ENCODE measurements at places on chromosomes 4 and X. TPM values are rescaled to one million over a fixed set of nuclear protein-coding genes. Genes with fewer than 3 reads are reported as not detected.

DNA sequence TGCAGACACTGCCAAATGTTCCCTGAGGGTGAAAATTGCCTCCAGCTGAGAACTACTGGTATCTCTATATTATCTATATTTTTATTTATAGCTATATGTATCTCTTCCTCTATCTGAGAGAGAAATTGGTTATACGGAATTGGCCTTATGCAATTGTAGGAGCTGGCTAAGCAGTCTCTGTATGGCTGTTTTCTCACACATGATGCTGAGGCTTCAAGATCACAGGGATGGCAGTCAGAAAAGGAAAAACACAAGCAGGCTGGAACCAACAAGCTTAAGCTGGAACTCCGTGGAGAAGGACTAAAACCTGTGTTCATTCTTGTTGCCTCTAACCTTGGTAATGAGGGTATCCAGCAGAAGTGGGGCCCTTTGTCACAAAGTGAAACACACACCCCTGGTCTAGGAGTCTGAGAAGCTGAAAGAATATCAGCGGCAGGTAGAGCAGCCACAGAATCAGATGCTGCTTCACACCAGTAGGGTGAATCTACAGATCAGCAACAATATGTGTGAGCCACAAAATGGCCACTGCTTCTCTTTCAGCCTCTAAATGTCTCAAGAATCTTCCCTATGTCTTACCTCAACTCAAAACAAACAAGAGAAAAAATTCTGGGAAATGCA, 166.5 kb upstream of the PPP1R2C start:
- no peak for DNase-seq

DNA sequence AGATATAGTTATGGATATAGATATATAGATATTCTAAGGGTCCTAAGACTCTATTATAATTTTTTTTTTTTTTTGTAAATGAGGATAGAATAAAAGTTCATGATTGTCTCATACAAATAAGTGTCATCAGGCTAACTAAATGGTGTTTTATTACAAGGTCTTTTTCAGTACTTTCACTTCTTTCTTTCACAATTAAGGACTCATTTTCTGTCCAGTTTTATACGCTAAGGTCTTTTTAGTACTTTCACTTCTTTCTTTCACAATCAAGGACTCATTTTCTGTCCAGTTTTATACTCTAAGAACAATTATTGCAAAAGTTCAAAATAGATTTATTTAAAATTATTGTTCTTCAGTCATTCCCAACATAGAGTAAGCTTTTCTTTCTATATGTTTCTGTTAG, 32.7 kb downstream of the RUFY3 start:
- no peak for DNase-seq

- DNase-seq: no peak
Measured at GRCh38 chrX:148854306-148854705, 353.9 kb downstream of the AFF2 start.

GRCh38 chr4:159282944-159283343, 180.1 kb downstream of the RAPGEF2 start:
- DNase-seq: no peak

DNA sequence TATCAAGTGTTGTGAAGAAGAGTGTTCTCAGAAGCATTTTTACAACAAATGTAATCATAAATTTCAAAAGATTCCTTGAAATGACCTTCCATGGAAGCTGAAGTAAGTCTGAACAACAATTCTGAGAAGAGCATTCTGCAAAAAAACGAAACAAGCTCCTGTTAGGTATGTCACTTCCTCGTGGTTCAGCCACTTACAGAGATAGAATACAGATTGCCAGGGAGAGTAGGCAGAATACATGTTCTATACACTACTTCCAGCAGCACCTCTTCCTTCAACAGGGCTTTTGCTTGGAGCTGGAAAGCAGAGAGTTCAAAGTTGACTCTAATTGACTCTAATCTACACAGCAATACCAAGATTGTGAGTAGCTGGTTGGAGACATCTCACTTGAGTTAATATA, 274.5 kb downstream of the ADGRA3 start:
- no peak for DNase-seq

DNA sequence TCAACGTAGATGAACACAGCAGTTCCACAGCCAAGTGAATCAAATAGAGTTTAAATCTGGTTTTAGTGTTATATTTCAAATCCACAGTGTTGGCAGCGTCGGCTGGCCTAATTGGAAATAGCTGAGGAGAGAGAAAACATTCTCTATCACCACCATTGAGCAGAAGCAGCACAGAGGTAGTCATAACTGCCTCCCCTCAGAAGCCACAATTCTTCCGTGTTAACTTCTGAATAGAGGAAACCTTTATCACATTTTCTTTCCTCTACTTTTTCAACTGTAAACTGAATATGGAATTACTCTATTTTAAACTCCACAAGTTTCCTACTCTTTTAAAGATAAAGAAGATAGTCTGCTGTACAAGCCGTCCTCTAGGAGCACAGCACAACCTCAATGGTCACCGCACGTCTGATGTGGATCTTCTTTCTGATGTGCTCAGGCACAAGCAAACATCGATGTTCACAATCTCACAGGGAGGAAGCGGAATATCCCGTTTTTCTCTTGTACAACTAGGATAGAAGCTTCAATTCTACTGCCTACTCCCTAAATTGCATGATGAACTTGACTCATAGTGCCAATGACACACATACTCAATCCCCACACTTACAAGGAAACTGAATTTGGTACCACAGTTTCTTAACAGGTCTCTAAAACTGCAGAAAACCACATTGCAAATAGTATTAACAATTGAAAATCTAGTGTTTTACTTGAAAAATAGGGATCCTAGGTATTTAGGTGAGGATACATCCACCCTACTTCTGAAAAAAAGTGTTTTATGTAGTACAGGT, 217.8 kb upstream of the ETNPPL start:
- DNase-seq: no peak

- no peak for DNase-seq
Measured at GRCh38 chr4:54063229-54063628, 1.2 kb downstream of the CHIC2 start.

CD99 gene
- total RNA-seq: 152 TPM

SPON2 gene
- total RNA-seq: 54.3 TPM

SASH3 gene
- total RNA-seq: 2.4 TPM

PLAC8 gene
- 6.8 TPM for total RNA-seq

All from left lobe of liver (tissue), 2 donors.